ENCODE measurements at places on chromosomes 2 and 18.

DNA sequence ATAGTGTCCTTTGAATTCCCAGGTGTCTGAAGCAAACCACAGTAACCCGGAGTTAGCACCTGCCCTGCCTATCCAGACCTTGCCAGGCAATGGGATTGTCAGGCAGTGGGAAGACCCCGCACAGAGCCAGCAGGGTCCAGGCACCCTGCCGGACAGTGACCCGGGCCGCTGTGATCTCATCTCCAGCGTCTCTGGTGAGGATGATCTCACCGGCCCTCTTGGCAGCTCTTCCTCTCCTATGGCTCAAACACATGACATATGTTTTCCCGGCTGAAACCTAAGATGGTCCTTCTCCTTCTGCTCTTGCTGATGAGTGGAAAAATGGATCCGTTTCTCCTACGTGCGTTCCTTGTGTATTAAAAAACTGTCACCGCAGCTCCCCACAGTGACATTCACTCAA, 75.1 kb downstream of the ACOXL start:
- no peak for DNase-seq

DNA sequence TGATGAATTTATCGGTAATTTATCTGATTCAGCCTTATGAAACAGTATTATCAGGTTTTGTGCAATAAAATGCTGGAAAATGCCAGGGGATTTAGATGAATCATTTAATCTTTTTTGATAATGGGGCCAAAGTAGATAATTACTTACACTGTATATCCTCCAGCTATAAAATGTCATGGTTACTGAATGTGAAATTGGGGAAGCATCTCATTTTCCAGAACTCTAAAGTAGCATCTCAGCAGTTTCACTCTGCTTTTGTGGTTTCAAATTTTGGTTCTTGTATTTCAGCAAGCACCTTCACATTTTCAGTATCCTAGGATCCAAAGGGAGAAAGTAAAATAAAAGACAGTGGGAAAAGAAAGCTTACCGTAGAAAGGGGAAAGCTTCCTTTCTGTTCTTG, 12.8 kb downstream of the ANKRD62 start:
- no peak for DNase-seq

- DNase-seq = no peak
Observed at GRCh38 chr2:201827621-201828020, 21.3 kb downstream of the CDK15 start.

DNA sequence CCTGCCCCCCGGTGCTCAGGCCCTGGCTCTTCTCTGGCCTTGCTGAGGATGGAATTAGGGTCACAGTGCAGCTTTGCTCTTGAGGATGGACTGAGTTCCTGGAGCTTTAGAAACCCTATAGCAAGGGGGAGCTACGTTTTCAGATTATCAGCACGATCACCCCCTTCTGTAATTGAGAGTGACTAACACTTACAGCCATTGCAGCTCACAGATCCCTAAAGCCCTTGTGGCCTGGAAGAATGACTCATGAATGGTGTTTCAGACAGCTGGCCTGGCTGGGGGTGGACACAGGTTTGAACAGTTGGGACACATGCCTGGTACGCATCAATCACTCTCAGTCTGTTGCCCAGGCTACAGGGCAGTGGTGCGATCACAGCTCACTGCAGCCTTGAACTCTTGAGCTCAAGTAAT, 79.7 kb upstream of the IGFBP5 start:
- DNase-seq = no peak

GRCh38 chr18:23487738-23488570, 15.4 kb upstream of the RMC1 start:
- DNase-seq = peak; percentile 38

DNA sequence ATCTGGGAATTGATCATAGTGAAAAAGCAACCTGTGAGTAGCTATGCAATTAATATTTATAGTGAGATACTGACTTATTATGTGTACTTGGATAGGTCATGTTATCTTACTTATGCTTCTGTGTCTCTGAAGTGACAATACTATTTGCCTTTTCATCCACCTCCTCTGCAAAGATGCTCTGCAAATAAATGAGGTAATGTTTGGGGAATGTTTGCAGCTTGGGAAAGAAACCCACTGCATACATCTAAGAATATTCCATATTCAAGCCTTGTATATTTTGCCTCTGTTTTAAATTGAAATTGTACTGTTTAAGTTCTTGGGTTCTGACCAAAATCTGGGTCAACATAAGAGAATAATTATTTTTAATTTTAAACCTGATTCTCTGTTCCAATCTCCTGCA, 217.4 kb upstream of the DTNA start:
- DNase-seq = no peak

GRCh38 chr2:209824391-209824790, 52.8 kb downstream of the UNC80 start:
- DNase-seq = no peak

DNA sequence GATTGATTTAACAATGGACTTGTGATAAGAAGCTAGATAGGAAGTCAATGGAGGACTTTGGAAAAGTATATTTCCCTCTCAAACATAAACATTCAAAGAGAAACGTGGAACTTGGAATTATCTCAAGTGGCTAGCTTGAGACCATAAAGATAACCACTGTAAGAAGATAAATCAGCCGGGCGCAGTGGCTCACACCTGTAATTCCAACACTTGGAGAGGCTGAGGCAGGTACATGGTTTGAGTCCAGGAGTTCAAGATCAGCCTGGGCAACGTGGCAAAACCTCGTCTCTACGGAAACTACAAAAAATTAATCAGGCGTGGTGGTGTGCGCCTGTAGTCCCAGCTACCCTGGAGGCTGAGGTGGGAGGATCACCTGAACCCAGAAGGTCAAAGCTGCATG, 405.9 kb upstream of the ACVR2A start:
- DNase-seq = no peak

DNA sequence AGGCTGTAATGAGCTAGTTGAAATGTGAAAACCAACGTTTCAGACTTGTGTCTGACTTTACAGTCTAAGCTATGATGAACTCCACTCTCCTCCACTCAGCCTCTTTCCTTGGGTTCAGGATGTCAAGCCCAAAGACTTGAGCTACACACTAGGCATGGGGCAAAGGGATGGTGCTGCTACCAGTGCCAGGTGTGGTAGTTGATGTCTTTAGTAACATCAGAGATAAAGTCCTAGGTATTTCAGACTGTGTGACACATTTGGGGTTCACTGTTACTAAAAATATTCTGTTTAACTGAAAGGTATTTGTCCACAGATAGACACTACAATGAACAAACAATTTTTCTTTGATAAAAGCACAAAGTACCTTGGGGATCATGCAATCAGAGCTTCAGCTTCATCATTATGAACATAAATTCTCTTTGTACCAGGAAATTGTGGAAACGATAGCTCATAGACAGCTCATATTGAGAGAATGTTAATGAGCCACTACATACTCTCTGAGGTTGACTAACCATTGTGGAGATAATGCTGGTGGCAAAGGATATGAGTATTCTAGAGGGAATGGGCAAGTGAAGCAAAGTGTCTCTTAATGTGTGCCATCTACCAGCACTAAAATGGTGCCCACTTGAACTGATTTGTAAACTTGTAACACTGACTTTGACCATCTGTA, 253.7 kb upstream of the THUMPD2 start:
- DNase-seq = no peak

DNA sequence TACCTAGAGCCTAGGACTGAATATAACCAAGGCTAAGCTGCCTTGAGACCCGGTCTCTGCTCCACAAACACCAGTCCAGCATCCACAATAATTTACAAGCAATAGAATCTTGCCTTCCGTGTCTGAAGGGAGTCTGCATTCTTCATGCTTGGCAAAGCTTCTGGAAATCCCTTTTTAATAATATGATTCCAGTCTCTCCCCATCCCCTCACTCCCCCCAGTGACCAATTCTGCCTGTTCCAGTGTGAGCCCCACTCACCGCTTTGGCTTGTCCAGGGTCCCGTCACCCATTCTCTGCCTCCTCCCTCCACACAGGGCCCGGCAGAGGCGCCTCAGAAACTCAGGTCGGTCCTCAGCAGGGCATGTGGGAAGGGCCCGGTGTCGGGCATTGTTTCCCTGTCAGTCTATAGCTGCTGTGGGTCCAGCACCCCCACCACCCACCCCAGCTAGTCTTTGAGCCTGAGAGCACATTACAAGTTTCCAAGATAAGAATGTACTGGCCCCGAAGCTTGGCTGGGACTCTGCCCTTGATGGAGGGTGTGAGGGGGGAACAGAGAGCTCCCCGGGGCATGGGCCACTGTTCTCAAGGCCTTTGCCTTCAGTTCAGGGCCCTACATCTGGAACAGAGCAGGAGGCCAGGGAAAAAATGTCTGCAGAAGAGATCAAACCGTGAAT, 129.7 kb upstream of the MYCN start:
- no peak for DNase-seq

GRCh38 chr2:182128821-182129707, 143.4 kb downstream of the PPP1R1C start:
- DNase-seq = no peak

- no peak for DNase-seq
Observed at GRCh38 chr2:109102588-109103233, 26.3 kb upstream of the SH3RF3 start.

- DNase-seq = no peak
Observed at GRCh38 chr2:16214861-16215260, 274.5 kb downstream of the MYCN start.

GRCh38 chr2:8486141-8486540, 195.7 kb upstream of the ID2 start:
- no peak for DNase-seq

Data from activated T-helper 2 cell treated with anti-CD3 and anti-CD28 coated beads, Interferon-gamma antibody, Interleukin-2, Interleukin-4, amounts not matched to agents 10 μg/mL and 5 μg/mL and 100 μg/mL, durations not matched to agents 14 hours and 24 hours and 36 hours (primary cell).